Nephron progenitor cell (in vitro differentiated cells): ENCODE measurements at places on chromosomes 11 and 22.

- no peak overlapping the region for H3K27ac ChIP-seq
- no peaks in the 10 kb centered on the region for H3K36me3 ChIP-seq
- no peak overlapping the region for H3K4me3 ChIP-seq
- peaks cover 5% of the 10 kb centered on the region for H3K27me3 ChIP-seq
- no peak for DNase-seq
Observed at GRCh38 chr11:61611309-61611708, 30.4 kb upstream of the SYT7 start.

DNA sequence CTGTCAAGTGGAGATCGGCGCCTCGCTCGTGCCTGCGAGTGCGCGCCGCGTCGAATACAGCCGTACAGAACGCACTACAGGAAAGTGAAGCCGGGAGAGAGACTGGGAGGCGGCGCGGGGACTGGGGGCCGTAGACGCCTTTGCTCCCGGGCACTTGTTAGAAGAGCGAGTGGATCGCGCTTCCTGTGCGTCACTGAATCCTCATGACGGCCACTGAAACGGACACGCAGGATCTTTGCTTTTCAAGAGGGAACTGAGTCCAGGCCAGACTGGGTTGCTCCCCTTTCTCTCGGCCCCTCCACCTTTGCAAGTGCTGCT lies 314 bp downstream of the RIC8A start:
- H3K36me3 ChIP-seq: peaks cover 23% of the 10 kb centered on the region
- peaks cover 34% of the 10 kb centered on the region for H3K4me1 ChIP-seq
- peak overlapping the region; percentile 100 for H3K27ac ChIP-seq
- H3K4me3 ChIP-seq: peak overlapping the region; percentile 97
- no peak for DNase-seq

GRCh38 chr22:44395118-44396005 lies 82.6 kb upstream of the SHISAL1 start:
- H3K4me1 ChIP-seq: peaks cover 73% of the 10 kb centered on the region
- H3K4me3 ChIP-seq: no peak overlapping the region
- H3K36me3 ChIP-seq: no peaks in the 10 kb centered on the region
- no peak for DNase-seq
- H3K27ac ChIP-seq: no peak overlapping the region

GRCh38 chr11:121207485-121208115 lies 85.0 kb upstream of the SC5D start:
- H3K4me3 ChIP-seq: no peak overlapping the region
- no peak for DNase-seq
- no peak overlapping the region for H3K27ac ChIP-seq
- no peaks in the 10 kb centered on the region for H3K4me1 ChIP-seq
- H3K27me3 ChIP-seq: no peaks in the 10 kb centered on the region
- H3K36me3 ChIP-seq: no peaks in the 10 kb centered on the region

DNA sequence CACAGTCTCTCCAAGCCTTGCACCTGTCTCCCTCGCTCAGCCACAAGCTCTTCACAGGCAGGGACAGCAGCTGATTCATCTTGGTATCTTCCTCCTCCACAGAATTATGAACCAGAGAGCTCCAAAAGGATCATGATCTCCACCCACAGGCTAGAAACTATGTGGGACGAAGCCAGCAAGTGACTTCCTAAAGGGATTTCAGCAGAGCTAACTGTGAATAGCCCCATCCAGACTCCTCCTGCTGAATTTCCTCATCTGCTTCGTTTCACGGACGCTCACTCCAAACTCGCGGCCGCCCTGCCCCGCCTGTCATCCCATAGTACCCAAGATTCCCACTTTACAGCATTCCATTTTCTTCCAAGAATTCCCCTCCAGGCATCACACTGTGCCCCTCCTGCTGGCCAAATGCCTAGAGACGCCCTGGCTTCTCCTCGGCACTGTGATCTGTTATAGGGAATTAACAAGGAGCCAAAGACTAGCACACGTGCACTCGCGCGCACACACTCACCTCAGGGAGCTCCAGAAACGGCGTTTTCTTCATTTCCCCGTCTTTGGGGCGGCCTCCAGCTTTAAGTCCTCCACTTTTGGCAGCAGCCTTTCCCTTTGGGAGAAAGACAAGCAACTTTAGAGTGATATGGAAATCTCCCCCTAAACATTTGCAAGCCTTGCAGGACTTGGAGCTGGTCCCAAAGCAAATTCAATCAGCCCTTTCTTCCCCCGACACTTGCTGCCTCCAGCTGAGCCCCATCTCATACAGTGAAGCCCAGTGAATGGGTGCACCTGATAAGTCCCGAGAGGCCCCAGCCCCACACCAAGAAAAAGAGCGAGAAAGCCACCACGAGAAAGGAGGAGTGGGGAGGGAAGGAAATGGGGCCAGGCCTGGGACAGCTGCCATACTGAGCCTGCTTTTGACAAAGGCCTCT lies 35.5 kb downstream of the SPATA19 start:
- no peak overlapping the region for H3K4me3 ChIP-seq
- H3K4me1 ChIP-seq: peaks cover 11% of the 10 kb centered on the region

GRCh38 chr11:75200051-75200450 lies 40.5 kb upstream of the TPBGL start:
- no peak overlapping the region for H3K4me3 ChIP-seq
- no peak for DNase-seq
- H3K36me3 ChIP-seq: no peaks in the 10 kb centered on the region
- H3K27me3 ChIP-seq: peaks cover 25% of the 10 kb centered on the region

DNA sequence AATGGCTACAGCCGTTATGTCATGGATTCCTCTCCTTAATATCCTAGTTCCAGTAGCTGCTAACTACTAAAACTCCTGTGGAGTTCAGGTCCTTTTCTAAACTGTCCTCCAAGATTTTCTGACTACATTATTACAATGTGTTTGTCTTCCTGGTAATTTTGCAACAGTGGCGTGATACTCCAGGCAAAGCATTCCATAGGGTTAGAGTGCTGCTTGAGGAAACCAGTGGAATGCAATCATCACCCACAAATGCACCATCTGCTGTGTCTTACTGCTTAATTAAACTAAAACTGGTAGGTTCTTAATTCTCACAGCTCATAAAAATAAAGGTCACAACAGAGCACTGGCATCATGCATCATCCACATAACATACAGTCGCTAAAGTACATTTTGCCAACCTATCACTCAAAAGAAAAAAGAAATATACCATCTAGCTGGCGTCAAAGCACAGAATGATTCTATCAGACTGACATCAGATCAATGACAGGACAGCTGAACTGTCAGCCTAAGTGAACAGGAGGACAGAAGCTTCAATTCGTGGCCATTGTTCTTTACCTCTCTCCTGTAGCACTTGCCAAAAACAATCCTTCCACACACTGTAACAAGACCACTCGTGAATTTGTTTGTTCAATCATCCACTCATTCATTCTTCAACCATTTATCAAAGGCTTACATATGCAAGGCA lies 182.5 kb downstream of the CADM1 start:
- peaks cover 69% of the 10 kb centered on the region for H3K4me1 ChIP-seq
- DNase-seq: no peak
- no peak overlapping the region for H3K27ac ChIP-seq

DNA sequence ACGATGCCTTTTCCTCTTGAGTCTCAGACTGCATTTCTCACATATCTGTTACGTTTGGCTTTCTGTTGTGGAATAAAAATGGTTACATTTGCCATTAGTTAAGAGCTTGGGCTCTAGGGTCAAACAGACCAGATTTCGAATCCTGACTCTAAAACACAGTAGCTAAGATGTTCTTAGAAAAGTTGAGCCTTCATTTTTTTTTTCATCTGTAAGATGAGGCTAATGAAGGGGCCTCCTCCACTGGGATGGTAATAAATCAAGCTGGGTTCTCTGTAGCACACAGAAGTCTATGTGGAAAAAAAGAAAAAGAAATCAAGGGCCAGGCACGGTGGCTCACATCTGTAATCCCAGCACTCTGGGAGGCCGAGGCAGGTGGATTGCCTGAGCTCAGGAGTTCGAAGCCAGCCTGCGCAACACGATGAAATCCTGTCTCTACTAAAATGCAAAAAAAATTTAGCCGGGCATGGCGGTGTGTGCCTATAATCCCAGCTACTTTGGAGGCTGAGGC lies 49.9 kb upstream of the CAPRIN1 start:
- H3K27me3 ChIP-seq: peaks cover 45% of the 10 kb centered on the region
- H3K36me3 ChIP-seq: no peaks in the 10 kb centered on the region
- H3K4me3 ChIP-seq: no peak overlapping the region
- DNase-seq: no peak
- no peak overlapping the region for H3K27ac ChIP-seq
- peaks cover 17% of the 10 kb centered on the region for H3K4me1 ChIP-seq

DNA sequence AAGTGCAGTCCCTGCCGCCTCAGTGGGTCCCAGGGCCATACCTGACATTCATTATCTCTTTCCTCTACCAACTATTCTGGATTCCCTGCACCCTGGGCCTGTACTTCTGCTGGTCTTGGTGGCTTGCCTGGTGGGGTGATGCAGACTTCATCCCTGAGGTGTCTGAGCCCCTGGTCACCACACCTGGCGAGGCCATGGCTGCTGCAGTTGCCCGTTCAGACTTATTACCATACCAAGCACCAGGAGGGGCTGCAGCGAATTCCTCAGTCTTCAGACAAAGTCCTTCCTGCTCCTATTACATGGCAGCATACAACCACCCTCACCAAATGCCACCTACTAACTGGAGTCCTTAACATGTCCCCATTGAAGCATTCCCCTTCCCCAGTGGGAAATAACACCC lies 73.0 kb upstream of the SLC22A12 start:
- no peaks in the 10 kb centered on the region for H3K36me3 ChIP-seq
- H3K4me3 ChIP-seq: no peak overlapping the region

GRCh38 chr11:45930031-45930794 lies 7.8 kb downstream of the LARGE2 start:
- peak overlapping the region; percentile 66 for H3K27ac ChIP-seq
- peaks cover 33% of the 10 kb centered on the region for H3K36me3 ChIP-seq
- no peak overlapping the region for H3K4me3 ChIP-seq

DNA sequence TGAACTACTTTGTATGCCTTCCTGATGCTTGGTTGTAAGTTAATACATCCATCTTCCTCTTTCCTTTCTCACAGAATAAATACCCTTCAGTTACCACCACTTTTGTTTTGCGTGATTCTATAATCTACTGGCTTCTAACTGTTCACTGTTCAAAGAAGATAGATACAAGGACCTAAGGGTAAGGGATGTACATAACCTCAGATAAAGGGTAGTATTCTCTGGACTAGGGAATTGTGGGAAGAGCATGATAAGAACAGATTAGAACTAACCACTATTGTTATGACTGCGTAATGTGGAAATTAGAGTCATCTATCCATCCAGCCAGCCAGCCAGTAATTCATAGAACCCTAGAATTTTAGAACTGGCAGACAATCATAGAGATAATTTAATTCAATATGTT lies 36.4 kb downstream of the MAP6 start:
- no peak for DNase-seq
- peaks cover 94% of the 10 kb centered on the region for H3K27me3 ChIP-seq
- no peaks in the 10 kb centered on the region for H3K36me3 ChIP-seq
- no peak overlapping the region for H3K4me3 ChIP-seq
- no peak overlapping the region for H3K27ac ChIP-seq

DNA sequence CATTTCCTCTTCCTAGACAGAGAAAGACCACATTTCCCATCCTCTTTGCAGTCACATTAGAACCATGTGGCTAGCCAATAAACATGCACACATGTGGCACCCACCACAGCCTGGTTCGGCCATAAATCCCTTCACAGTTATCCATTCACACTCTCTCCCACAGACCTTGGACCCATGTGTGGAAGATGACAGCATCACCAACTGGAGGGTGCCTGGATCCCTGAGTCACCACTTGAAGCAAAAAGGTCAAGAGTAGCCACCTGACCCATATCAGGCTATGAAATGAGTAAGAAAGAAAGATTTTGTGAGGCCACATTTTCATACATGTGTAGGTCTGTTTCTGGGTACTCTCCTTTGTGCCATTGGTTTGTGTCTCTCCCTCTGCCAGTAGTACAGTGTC lies 9.0 kb upstream of the TMEM121B start:
- DNase-seq: no peak
- peaks cover 11% of the 10 kb centered on the region for H3K36me3 ChIP-seq
- H3K27ac ChIP-seq: no peak overlapping the region
- H3K4me1 ChIP-seq: no peaks in the 10 kb centered on the region
- peaks cover 12% of the 10 kb centered on the region for H3K27me3 ChIP-seq

DNA sequence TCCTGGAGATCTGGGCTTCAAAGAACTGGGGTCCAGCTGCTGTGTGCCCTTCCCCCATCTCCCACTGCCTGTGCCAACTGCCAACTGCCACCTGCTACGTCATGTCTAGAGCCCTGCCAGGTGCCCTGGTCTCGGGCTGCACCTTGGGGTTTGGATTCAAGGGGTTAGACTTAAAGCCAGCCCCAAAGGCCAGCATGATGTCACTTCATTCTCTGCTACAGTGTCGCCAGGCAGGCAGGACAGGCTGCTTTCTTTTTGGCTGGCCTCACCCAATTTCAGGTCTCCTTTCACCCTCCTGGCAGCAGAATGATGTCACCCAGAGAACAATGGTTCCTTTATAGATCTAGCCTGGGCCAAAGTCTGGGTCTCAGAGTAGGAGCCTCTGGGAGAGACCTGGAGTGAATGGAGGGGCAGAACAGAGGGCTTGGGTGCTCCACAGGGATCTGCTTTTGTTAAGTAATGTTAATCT lies 79.5 kb upstream of the CRYBB3 start:
- no peak overlapping the region for H3K4me3 ChIP-seq
- peaks cover 22% of the 10 kb centered on the region for H3K4me1 ChIP-seq
- DNase-seq: no peak

DNA sequence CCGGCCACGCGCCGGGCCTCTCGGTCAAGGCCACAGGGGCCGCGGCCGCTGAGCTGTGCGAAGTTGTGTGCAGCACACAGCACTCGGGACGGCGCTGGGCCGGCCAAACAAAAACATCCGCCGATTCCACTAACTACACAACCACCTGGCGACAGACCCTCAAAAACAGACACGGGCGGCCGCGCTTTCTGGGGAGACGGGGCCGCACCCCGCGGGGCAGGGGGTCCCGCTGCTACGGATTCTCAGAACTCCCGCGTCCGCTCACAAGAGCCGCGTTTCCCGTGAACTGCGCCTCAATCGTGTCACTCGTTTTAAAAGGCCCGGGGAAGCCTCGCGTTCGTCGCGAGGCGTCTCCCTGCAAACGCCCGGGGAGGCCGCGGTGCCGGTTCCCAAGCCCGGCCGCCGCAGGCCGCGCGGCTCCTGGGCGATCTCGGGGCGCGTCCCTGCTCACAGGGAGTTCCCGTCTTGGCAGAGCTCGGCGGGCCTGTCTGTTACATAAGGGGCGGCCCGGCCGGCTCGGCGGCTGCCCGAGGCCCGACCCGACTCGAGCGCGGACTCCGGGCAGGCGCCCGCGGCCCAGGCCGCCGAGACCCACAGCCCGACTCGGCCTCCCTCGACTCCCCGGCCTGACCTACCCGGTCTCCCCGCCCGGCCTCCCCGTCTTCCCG lies 936 bp downstream of the BRD1 start:
- H3K36me3 ChIP-seq: peaks cover 46% of the 10 kb centered on the region
- H3K4me1 ChIP-seq: peaks cover 37% of the 10 kb centered on the region
- DNase-seq: peak; percentile 55
- peaks cover 15% of the 10 kb centered on the region for H3K27me3 ChIP-seq
